ELR (cell line): ENCODE measurements at places on chromosomes 2 and 18.

GRCh38 chr2:96333708-96334107 is 1.9 kb upstream of the NCAPH start:
- no peak for DNase-seq

DNA sequence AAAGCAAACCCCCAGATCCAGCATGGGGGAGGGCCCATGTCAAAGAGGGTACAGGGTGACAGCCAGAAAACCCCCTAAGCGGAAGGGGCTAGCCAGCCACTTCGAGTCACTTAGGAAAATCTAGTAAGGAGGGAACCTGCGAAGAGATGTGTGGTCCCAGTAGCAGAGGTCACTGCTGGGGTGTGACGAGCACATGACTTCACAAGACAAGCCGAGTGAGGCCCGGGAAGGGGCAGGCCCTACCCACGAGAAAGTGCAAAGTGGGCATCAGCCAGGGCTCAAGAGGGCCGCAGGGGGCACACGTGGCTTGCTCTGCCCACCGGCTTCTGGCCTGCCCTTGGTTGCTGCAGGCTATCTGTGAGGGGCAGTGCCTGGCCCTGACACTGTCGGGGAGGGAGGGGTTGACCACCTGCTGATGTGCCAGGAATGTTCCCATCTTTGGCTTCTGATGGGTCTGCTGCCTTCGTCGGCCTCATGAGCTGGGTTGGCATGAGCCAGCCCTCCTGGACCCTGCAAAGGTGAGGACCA is 11.5 kb downstream of the ODC1 start:
- DNase-seq, result no peak

DNA sequence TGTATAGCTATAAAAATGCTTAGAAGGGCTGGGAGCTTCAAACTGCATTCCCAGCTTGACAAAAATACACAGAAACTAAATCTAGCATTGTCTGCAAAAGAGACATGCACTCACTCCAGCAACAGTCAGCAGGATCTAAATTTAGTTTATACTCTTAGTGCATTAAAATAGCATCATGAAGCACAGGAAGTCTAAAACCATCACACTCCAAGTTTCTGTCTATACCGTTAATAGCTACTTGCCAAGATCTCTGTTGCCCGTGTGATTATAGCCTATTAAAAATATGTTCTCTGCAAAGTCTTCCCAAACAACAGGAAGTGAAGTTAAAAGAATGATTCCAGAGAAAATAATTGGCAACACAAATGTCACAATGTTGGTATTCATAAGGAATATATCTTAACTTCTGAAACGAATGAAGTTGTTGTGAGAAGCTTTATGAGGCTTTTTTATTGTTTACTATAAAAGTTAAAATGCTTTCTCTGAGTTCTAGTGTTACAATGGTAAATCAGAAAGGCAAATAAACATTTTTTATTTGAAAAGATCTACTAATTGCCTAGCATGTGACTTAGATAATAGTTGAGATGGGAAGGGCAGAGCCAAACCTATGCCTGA is 184.2 kb downstream of the ZNF385B start:
- DNase-seq, result no peak

DNA sequence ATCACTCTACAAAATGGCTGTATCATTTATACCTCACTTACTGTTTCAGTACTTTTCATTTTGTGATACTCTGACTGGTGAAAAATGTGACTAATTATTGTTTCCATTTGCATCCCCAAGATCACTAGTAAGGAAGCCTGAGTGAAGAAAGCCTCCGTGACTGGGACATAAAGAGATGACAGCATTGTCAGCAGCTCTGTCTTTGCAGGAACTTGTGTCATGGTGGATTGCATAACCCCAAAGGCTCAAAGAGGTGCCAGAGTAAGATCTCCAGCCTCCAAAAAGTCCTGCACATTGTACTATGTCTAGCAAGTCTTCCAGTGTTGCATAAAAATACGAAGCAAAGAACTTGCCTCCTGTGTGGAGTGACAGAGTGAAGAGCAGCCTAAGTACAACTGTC is 187.5 kb upstream of the CRIM1 start:
- DNase-seq, result no peak

- no peak for DNase-seq
Observed at GRCh38 chr2:159160412-159160811, 126.1 kb downstream of the WDSUB1 start.

GRCh38 chr2:146295080-146295670 is 1549.7 kb upstream of the ACVR2A start:
- no peak for DNase-seq

- DNase-seq, result no peak
Observed at GRCh38 chr2:198328454-198328853, 524.1 kb downstream of the PLCL1 start.

- DNase-seq, result peak; percentile 17
Observed at GRCh38 chr2:99481941-99482340, 7.9 kb downstream of the REV1 start.

GRCh38 chr2:134217351-134217750 is 36.5 kb upstream of the MGAT5 start:
- no peak for DNase-seq

DNA sequence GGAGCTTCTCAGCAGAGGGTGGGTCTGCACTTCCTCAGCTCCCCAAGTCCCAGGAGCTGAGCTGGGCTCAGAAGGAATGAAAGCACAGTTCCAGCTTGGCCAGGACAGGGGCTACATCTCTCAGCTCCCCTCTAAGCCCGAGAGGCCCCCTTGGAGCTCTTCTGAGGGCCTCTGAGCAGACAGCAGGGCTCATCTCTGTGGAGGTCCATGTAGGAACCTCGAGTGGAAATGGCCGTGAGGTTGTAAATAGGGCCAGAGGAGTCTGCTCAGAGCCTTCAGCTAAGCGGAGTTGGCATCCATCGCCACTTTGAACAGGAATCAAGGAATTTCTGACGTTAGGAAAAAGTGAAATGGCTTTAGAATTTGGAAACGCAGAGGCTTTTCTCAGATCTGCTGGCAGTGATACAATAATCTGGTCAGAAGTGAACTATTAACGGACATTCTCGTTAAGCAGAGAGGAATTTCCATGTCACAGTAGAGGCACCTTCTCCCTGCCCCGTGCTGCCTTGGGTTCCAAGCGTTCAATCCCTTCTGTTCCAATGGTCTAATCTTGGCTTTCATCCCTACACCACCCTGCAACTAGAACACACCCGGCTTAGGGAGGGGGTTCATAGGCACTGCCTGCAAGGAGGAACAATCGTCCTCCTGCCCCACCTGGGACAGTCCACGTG is 213.9 kb downstream of the NDUFA10 start:
- no peak for DNase-seq
